ENCODE measurements at places on chromosomes 7 and 10.

DNA sequence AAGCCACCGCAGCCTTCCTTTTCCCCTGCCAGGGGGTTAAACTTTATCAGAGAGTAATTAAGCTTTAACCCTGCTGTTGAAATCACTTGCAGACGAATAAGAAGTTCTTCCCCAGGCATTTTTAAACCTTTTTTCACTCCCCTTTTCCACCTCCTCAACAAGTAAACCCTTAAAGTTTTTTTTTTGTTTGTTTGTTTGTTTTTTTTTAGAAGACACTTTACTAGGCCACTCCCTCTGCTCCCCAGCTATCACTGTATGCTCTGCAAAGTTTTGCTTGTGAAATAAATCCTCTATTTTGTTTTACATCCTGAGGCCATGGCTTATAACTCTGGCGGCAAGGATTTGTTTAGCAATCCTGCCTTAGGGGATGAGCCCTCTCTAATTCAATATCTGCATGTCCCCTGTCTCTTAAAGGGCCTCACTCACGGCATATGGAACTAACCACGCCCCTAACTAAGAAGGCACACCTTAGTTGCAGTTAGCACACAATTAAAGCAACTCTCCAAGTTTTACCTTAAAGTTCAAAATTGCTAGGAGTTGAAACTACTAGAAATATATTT lies 1354.7 kb upstream of the LRRTM3 start:
- no peak for DNase-seq

DNA sequence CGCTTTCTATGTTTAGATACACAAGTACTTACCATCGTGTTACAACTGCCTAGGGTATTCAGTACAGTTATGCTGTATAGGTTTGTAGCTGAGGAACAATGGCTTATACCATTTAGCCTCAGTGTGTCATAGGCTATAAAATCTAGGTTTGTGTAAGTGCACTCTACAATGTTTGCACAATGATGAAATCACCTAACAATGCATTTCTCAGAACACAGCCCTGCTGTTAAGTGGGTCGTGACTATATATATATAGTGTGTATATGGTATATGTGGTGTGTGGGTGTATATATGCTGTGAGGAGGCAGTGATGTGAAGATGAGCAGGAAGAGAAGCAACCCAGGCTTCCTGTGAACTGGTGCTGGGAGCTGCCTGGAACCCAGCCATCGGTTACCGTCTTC lies 65.6 kb upstream of the MKI67 start:
- DNase-seq = no peak

GRCh38 chr7:109376576-109376975 lies 806.9 kb downstream of the DNAJB9 start:
- DNase-seq = no peak

- DNase-seq = no peak
Observed at GRCh38 chr7:144588559-144589051, 185.1 kb upstream of the NOBOX start.

DNA sequence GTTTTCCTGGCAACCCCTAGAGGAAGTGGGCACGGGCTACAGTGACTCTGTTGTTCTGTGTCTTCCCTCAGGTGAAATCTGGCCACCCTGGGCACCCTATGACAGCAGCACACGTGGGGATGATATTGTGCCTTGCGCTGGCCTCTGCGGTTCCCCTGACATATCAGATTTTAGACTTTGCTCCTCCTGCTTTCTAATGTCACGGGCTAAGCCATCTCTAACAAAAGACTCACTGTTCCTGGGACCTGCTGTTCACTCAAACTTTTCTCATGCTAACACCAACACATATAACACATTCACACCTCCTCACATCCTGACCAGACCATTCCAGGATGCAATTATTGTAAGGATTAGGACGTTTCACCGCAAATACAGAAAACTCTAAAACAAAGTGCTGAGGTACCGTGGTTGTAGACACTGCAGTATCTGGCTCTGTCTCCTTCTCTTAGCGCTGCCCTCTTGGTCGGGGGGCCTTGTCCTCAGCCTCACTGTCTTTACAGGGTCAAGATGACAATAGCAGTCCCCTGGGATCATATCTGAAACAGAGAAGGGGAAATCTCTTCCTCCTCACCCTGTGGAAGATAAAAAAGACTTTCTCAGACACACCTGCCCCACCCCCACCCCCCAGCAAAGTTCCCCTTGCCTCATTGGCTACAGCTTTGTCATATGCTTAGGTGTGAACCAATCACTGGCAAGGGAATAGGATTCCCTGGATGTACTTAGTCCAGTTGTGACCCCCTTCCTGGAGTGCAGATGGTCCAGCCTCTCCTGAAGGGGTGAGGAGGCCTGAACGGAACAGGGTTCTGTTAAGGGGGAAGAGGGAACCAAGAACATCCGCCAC lies 14.1 kb downstream of the CHN2 start:
- no peak for DNase-seq

- DNase-seq = no peak
Observed at GRCh38 chr10:24952143-24952706, at the start of gene PRTFDC1. PRTFDC1 (minus strand) TSS chr10:24952606; CDS start chr10:24952575, 31 bp downstream.
